Stimulated activated CD4-positive, alpha-beta T cell treated with anti-CD3 and anti-CD28 coated beads, Interleukin-12 subunit alpha, Interleukin-12 subunit beta, amount 100 ng/mL, for 24 hours (primary cell): ENCODE measurements at places on chromosomes 2 and 18.

DNA sequence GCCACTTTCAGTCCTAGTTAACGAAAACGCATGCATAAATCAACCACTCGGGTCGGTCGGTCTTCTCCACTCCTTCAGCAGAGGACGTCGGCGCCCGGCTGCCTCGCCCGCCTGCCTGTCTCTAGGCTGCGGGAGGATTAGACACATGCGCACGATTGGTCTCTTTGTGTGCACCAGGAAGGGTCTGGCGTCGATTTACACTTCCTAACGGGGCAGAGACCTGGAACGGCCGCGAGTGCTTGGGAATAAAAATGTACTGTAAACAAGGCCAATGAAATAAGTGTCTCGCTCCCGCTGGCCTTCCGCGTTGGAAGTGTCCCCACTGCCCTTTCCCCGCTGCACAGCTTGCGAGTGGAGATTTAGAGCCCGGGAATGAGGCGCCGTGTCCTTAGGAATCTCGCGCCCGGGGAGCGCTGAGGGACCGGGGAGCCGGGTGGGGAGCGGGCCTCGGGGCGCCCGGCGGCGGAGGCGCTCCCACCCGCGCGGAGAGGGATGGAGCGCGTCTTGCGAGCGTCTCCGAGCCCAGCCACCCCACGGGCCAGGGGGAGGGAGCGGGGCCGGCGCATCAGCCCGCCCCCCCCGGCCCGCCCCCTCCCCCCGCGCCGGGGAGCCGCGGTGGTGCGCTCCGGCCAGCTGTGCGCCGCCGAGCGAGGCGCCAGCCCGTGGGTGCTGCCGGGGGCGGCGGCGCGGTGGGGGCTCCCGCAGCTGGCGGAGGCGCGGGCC, at the start of gene DOK6:
Gene DOK6, plus strand, starts transcription at position 636 of the 723 bp plus-strand sequence.
- DNase-seq, result no peak

DNA sequence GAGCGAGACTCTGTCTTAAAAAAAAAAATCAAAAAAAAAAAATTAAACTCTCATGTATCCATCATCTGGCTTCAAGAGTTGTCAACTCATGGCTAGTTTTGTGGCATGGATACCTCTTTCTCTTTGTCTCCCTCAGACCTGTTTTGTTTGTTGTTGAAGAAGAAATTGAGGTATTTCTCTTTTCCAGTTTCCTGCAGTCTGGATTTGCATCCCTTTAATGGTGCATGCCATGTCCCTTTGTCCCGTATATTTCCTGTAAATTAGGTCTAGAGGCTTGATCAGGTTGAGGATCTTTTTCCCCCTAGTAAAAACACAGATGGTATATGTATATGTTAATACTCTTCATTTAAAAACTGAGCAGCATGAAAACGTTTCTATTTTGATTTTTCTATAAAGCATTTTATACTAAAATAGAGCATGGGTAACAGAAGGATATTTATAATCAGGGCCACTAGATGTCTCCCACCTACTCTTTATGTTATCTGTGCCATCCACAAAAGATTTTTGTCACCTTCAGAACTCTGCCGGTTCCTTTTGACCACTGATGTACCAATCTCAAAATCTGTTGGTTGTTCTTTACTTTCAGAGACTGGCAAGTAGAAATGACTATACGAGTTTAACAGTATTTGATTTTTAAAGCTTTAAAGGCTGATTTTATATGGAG, 80.1 kb downstream of the GALNT1 start:
- no peak for DNase-seq

DNA sequence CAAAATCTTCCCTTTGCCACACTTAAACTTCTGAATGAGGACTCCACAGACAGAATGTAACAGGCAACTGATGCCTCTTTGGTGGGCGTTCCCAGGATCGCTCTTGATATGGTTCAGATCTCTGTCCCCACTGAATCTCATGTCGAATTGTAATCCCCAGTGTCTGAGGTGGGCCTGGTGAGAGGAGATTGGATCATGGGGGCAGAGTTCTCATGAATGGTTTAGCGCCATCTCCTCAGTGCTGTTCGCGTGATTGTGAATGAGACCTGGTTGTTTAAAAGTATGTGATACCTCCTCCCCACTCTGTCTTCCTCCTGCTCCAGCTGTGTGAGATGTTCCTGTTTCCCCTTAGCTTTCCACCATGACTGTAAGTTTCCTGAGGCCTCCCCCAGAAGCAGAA, 111.1 kb upstream of the SLC66A3 start:
- DNase-seq, result no peak

- peak; percentile 61 for DNase-seq
Measured at GRCh38 chr2:24360050-24360962, at the start of gene ITSN2. Gene ITSN2 (minus strand): TSS chr2:24360536. CDS start chr2:24328082, 32,454 bp downstream.

DNA sequence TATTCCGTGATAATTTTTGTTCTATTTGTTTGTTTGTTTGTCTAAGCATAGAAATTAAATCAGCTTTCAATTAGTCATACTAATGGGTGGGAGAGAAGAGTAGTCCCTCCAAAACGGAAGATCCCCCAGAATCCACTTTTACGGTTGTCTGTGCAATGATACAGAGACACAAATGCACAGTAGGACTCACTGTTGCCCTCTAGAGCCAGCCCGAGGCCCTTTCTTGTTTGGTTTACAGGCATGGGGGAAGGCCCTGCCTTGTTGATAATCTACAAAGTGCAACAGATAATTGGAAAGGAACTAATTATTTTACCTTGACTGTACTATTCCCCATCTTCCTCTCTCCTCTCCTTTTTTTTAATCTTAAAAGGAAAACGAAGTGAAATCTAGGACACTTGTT, 121.1 kb downstream of the ACOXL start:
- DNase-seq, result no peak

- peak; percentile 63 for DNase-seq
Measured at GRCh38 chr2:200702646-200703118, 109.0 kb upstream of the BZW1 start.

GRCh38 chr2:166278856-166279255, 96.9 kb downstream of the SCN9A start:
- no peak for DNase-seq

DNA sequence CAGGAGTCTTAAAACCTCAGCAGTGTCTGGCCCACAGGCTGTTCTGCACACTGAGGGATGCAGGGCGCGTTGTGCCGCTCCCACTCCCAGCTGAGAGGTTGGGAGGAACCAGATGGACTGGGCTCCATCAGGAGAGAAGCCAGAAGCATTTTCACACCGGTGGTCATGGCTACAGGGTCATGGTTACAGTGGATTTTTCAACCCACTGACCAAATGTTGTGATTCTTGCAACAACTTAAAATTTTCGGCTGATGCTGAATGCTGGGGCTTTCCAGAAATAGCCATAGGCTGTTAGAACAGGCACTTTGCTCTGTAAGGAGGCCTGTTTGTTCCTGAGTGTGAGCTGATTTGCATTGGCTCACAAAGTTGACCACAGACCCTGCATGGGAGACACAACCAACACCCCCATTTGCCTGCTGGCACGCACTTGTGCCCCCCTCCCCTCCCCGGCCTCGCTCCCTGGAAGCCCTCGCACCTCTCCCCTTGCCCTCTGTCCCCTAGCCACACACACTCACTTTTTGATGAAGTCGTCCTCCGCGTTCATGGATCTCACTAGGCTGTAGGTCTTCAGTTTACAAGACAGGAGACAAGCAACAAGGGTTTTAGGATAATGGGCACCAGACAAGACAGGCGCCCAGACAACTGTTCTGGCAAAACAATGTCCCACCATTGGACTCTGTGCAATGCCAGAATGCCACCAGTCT, 3.4 kb downstream of the LPIN1 start:
- no peak for DNase-seq

- no peak for DNase-seq
Measured at GRCh38 chr2:184620367-184620766, 22.0 kb downstream of the ZNF804A start.

- DNase-seq, result no peak
Measured at GRCh38 chr2:233817361-233817911, 36.9 kb downstream of the HJURP start.

- DNase-seq, result no peak
Measured at GRCh38 chr2:12733846-12734245, 17.1 kb downstream of the TRIB2 start.

DNA sequence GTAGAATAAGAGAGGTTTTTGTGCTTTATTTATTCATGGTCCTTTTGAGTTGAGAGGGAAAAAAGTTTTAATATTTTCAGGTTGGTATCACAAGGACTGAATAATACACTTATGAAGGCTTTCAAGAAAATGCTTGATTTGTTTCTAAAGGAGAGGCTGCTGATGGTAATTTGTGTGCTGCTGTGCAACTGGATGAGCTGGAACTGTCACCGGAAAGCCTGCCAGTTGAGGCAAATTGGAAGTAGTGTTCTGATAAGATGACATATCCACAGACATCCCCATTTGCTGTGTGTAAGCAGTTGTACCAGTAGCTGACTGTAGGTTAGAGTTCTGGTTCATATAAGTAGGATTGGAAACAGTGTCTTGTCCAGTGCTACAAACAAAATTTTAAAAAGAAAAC, 21.6 kb upstream of the CACNB4 start:
- no peak for DNase-seq

- DNase-seq, result peak; percentile 12
Measured at GRCh38 chr2:218322768-218323525, 30.6 kb upstream of the TMBIM1 start.

DNA sequence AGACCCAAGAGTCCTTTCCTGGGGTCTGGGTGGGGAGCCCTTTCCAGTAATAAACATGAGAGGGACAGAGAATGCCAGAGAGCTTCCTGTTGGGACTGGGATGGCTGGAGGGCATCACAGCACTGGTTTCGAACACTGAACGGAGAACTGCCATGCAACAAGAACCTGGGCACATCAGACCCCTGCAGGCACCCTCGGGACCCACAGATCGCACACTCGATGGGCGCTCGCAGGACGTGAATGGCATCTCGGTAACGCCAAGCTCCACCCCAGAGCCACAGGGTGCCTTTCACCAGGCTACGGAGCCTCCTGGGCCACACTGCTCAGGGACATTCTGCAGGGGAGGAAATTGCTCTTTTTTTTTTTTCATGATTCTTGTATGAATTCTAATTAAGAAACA, 25.1 kb downstream of the SLC66A2 start:
- no peak for DNase-seq

- no peak for DNase-seq
Measured at GRCh38 chr18:61764381-61764780, 128.4 kb downstream of the RNF152 start.

GRCh38 chr2:32942793-32943485, 3.8 kb upstream of the LTBP1 start:
- no peak for DNase-seq

- DNase-seq, result no peak
Measured at GRCh38 chr2:130756053-130756873, 923 bp downstream of the AMER3 start.

DNA sequence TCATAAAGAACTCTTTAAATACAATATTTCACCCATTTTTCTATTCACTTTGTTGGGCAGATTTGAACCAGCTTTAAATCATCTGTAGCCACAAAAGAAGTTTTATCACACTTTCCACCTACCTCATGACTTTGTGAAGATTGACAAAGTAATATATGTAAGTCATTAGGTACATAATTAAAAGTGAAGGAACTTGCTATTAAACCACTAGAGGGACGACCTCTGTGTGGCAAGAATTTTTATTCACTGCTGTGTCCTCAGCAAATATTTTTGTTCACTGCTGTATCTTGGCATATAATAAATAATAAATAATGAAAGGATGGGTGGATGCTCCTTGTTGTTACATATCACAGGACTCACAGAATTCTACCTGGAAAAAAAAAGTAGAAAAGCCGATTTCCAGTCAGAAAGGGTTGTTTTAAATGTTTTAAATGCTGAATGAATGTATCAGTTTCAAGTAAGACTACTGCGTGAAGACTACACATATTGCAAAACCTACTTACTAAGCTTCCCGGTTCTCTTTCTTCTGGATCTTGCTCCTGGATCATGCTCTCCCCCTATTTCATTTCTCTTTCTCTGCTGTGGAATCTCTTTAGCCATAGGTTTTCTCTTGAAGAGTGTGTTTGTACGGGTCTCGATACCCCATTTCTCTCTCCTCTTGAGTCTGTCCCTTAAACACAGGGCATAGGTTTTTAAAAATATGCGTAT, 44.8 kb downstream of the KCMF1 start:
- DNase-seq, result no peak

- DNase-seq, result no peak
Measured at GRCh38 chr2:216114382-216114713, 5.2 kb downstream of the XRCC5 start.

GRCh38 chr2:32792416-32792815, 154.3 kb upstream of the LTBP1 start:
- DNase-seq, result no peak

GRCh38 chr18:76494231-76495005, 624 bp downstream of the ZNF516 start:
- no peak for DNase-seq

DNA sequence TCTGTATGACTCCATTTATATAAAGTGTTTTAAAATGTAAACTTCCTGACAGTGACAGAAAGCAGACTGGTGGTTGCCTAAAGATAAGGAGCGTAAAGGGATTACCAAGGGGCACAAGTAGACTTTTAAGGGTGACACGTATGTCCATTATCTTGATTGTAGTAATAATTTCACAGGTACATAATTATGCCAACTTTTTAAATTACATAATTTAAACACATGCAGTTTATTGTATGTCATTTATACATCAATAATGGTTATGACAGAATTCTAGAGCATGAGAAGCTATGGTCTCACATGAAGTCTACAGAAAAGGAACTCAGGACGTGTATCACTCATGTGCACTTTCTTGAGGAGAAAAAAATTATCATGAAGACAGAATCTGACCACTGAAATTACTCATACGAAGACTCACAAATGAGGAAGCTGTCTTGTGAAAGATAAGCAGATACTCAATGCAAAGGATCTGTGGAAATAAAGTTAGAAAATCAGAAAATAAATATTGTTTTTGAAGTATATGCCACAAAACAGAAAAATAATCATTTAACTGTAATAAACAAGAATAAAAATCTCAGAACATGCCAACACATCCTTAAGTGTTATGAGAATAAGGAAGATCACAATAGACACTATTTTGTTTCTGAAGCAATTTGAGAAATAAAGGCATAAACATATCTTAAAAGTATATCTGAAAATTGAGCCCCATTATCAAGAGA, 84.4 kb downstream of the TMEM131 start:
- no peak for DNase-seq

DNA sequence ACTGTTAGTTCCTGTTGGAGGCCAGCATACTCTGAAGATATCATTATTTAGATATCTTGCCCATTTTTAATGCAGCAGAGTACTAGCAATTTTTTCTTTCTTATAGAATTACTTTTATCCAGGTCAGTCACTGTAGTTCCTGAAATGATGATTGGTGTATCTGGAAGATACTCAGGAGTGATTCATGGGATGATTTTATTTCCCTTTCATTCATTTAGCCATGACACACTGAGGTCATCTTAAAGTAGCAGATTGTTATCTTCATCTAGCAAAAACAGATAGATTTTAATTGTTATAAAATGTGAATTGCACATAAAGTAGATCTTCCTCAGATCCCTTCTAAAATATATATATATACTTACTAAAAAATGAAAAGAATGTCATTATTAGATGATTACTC, 109.1 kb downstream of the PIK3C3 start:
- DNase-seq, result no peak

- no peak for DNase-seq
Measured at GRCh38 chr2:168191955-168192785, 55.2 kb downstream of the STK39 start.

GRCh38 chr2:205684871-205685313, 2.6 kb downstream of the NRP2 start:
- DNase-seq, result no peak
